ENCODE measurements at places on chromosomes 11 and 22.

- DNase-seq: no peak
Measured at GRCh38 chr11:33622186-33622585, 78.4 kb downstream of the C11orf91 start.

DNA sequence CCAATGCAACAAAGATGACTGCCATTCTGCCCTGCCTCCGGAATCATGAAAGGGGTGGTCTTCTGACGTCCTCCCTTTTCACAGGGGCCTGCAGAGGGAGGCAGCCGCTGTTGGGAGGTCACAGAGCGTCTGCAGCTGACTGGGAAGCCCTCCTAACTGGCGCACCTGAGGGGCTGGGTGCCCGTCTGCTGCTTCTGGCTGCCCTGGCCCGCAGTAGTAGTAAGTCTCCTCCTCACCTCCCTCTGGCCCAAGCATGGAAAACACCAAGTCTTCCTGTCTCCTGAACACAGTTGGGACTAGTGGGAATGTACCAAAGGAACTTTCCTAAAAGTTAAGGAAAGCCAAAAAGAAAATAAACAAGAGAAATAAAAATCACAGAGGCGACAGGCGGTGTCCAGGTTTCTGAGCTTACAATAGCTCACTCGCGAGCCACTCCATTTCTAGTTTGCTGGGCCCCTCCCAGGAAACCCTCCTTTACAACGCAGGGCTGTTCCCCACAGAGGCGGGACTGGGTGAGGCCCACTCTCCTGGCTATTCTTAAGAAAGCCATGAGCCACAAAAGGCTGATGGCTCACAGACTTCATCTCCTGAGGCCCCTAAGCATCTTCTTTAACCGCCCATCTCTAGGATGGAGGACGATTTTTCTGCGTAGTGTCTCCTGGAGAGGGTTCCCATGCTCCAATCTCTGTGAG, 37.0 kb upstream of the CECR2 start:
- DNase-seq: no peak

DNA sequence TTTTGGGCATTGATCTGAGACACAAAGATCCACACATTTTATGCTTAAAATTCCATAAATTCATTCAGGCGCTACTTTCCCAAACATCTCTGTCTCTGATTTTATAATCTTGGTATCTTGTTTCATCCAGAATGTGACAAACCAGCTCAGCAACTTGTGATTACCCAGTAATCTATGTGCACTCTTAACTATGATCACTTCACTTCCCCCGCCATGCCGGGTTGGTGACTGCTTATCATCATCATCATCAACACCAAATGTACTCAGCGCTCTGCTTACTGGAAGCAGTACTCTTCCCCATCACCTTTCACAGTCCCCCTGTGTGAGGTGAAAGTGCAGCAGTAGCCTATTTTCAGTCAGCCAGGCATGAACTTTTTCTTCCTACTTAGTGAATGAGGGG, 15.2 kb upstream of the MMP7 start:
- no peak for DNase-seq

DNA sequence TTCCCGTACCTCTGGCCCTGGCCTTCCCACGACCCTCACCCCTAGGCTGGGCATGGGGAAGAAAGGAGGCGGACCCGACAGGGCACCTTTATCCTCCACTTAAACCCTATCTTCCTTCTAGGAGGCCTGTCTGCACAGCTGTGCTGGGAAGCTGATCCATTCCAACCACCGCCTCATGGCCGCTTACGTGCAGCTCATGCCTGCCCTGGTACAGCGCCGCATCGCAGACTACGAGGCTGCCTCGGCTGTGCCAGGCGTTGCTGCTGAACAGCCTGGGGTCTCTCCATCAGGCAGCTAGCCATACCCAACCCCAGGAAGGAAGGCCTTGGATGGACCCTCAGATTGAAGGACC, 599 bp downstream of the TIMM10B start:
- DNase-seq: no peak

- no peak for DNase-seq
Measured at GRCh38 chr11:103676413-103676812, 360.0 kb upstream of the DDI1 start.

DNA sequence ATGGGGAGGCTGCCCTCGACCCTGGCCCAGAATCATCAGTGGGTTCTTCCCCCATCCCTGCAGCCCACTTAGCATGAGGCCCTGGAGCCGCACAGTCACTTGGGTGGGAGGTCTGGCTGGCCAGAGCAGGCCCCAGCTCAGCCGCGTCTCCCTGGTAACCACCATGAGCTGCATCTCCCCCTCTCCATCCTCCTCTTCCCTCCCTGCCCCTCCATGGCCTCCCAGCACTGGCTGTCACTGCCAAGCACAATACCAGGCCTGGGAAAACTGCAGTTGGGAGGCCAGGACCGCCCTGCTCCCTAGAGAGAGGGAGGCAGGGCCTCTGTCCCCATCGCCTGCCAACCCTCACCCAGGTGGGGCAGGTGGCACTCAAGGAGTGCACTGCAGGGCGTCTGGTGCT, 8.0 kb downstream of the CSDC2 start:
- no peak for DNase-seq

GRCh38 chr11:70398834-70399680, 728 bp downstream of the CTTN start:
- DNase-seq: no peak

- DNase-seq: no peak
Measured at GRCh38 chr11:43830928-43831440, 49.6 kb upstream of the ALKBH3 start.

- DNase-seq: no peak
Measured at GRCh38 chr22:21917181-21917958, 35.3 kb downstream of the PPM1F start.

- DNase-seq: no peak
Measured at GRCh38 chr11:121374286-121374985, 77.7 kb upstream of the SORL1 start.

DNA sequence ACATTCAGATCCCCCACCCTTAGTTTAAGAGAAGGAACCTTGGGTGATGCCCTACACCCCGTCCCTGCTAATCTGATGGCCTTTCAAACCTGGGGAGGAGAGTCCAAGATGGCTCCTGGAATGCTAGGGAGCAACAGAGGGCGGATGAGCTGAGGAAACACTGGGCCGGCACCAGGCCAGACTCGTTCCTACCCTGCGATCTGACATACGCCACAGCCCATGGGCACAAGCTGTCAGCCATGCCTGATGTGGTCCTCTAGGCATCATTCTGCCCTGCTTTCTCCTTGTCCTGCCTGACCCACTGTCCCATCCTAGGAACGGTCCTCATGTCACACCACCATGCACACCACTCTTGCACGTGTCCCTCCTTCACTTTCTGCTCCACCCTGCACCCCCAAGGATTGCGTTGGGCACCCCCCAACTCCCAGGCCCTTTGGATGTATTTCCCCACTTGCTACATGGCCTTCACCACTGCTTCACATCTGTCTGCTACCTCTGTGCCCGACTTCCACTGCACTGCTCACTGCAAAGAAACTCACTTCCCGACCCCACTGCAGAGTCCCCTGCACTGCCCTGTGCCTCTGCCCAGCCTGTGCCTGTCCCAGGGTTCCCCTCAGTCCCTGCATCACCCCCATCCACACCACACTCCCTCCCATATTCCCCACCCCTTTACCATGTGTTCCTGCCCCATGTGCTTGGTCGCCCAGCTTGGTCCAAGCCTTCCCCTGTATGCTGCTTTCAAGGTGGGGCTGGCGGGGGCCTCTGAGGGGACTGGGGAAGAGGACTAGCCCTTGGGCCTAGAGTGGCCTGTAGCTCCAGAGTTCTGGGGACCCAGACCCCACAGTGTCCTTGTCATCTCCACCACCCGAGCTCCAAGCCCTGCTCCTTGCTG, 29.2 kb downstream of the USP35 start:
- no peak for DNase-seq

DNA sequence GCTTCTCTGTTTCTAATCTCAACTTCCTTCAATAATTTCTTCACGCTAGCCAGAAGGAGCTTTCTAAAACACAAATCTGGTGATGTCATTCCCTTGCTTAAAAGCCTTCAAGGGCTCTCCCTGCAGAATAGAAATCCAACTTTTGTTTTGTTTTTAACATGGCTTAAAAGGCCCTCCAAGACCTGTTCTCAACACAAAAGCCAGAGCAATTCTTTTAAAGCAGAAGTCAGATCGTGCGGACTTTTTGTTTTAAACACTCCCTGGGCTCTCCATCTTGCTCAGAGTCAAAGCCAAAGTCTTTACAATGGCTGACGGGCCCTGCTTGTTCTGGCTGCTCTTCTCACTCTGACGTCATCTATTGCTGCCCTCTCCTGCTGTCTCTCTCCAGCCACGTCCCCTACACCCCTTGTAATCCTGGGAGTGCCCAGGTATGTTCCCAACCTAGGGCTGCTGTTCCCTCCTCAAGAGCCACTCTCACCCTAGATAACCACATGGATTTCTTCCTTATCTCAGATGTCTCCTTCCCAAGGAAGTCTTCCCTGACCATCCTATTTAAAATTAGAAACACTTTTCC, 22.5 kb downstream of the TECTA start:
- DNase-seq: no peak

GRCh38 chr22:20296598-20296997, 23.3 kb downstream of the DGCR6L start:
- no peak for DNase-seq

DNA sequence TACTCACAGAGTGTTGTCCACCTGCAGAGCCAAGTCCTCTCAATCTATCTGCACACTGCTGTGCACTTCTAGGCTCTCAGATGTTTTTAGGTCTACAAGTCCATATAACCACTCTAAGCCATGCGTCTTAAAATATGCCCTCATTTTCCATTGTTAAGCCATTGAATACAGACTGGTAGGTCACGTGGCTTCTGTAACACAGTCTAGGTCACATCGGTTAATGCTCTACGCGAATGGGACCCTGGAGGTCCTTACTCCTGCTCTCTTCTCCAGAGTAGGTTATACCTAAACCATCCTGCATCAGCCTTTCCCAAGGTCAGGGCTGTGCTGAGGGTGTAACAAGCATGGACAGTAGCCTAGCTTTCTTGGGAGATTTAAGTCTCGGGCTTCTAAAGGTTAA, 819 bp downstream of the JAML start:
- DNase-seq: no peak

- DNase-seq: peak; percentile 19
Measured at GRCh38 chr22:37804881-37805809, 2.6 kb upstream of the GCAT start.

- DNase-seq: no peak
Measured at GRCh38 chr11:42344204-42344792, 884.8 kb upstream of the LRRC4C start.

GRCh38 chr11:86704710-86705109, 32.3 kb upstream of the ME3 start:
- no peak for DNase-seq

- no peak for DNase-seq
Measured at GRCh38 chr11:134047586-134047999, 21.3 kb upstream of the JAM3 start.

- DNase-seq: no peak
Measured at GRCh38 chr22:24857576-24857975, 51.6 kb downstream of the SGSM1 start.

DNA sequence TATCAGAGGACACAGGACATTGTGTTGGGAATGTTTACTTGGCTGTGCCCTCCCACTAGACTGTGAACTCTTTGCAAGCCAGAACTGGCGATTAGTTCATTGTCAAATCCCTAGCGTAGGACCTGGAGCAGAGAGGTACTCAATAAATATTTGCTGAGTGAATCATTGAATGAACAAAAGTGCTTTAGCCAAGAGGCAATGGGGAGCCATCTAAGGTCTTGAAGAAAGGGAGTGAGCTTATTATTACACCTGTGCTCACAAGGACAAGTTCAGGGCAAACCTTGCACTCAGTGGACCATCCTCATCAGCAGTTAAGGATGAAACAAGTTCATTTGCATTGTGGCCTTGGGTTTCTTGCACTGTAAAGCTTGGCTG, 1.1 kb upstream of the RASSF10 start:
- DNase-seq: no peak

- DNase-seq: no peak
Measured at GRCh38 chr22:47190957-47191670, 428.7 kb downstream of the TBC1D22A start.

- no peak for DNase-seq
Measured at GRCh38 chr11:48058788-48059187, 78.4 kb downstream of the PTPRJ start.

- no peak for DNase-seq
Measured at GRCh38 chr11:101860696-101861427, 53.9 kb upstream of the CEP126 start.

DNA sequence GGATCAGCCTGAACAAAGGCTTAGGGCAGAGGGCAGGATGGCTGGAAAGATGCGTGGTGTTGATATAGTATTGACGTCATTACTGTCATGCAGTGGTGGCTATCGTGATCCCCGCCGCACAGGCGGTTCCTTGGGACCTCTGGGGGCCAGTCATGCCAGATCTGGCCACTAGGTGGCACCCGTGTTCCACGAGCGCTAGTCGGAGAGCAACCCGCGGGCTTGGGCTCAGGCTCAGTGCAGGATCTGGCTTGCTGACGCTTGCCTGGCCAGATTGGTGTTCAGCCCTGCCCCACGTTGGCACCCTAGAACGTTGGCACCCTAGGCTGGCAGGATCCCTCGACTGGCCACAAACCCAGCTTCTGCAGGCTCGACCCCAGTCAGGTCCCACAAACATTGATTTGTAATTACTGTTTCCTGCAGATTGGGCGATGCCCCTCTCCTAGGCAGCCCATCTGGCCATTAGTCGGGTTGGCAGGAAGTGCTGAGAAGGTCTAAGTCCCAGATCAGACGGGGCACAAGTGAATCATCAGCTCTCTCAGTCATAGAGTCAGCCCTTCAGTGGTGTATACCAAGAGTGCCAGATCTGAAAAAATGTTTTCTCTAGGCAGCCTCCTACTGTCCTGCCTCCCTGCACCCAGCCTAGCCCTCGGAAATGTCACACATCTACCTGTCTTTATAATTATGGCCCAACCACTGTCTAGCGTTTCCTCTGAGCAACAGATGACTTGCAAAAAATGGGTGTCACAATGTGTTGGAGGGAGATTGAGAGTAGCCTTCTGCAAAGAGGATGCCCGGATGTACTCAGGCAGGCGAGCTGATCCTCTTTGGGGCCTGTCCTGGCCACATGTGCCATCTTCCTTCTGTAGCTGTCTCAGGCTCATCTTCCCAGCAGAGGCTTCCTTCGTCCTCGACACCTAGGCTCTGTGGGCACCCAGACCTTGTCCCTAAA, 315.3 kb downstream of the TMEM135 start:
- peak; percentile 76 for DNase-seq

GRCh38 chr11:44226490-44226889, 83.4 kb downstream of the ALX4 start:
- DNase-seq: no peak

DNA sequence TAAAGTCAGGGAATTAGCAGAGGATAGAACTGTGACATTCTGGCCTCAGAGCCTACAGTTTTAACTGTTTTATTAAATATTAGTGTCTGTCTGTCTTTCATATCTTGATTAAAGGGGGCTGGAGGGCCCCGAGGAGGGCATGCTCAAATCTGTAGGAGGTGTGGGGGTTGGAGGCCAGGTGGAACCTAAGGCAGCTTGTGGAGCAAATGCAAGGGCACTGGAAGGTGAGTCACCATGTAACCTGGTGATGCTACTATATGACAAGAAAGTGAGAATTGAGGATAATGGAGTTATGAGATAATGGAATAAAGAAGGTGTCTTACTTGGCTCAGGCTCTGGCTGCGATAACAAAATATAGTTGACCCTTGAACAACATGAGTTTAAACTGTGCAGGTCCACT, 27.3 kb upstream of the TMEM86A start:
- DNase-seq: no peak

Measured in activated CD8-positive, alpha-beta memory T cell treated with anti-CD3 and anti-CD28 coated beads for 1 hour (primary cell).